ENCODE measurements at places on chromosomes 4 and X.

GRCh38 chrX:37993837-37994619 lies 12.3 kb upstream of the SYTL5 start:
- no peak for DNase-seq

DNA sequence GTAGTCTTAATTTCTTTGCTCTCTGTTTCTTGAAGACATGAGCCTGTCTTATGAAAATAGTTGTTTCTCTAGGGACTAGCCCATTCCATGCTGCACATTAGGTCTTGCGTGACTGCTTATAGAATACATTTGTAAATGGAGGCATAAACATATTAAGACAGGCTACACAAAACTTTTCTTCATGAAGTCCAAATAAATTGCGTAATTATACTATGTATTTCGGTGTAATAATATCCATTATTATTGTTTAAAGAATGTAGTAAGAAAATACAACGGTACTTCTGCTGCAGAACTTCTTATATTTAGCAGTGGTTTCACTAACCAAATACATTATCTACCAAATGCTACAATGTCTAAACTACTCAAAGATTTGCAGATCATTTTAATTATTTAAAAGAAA lies 8.5 kb upstream of the NAA11 start:
- no peak for DNase-seq

DNA sequence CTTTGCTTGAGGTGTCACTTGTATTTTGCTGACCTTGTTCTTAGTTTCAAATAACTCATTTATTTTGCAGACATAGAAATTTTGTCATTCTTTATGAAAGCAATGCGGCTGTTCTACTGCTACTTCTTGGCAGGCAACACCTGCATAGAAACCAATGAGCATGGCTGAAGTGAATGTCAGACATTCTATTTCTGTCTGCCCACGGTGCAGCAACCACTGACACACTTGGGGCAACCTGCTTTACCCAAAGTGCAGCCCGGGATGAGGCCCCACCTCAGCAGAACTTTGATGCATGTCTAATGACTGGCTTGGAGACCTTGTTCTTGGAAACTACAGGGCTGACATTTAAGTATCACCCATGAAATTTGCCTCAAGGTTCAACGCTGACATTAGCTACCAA lies 93.6 kb downstream of the RBM47 start:
- no peak for DNase-seq

GRCh38 chrX:122565952-122566351 lies 618.1 kb upstream of the GRIA3 start:
- DNase-seq: peak; percentile 73

- DNase-seq: no peak
Measured at GRCh38 chr4:39118034-39118658, 56.1 kb downstream of the KLHL5 start.

- DNase-seq: no peak
Measured at GRCh38 chrX:19683358-19683757, 168.1 kb upstream of the MAP3K15 start.

DNA sequence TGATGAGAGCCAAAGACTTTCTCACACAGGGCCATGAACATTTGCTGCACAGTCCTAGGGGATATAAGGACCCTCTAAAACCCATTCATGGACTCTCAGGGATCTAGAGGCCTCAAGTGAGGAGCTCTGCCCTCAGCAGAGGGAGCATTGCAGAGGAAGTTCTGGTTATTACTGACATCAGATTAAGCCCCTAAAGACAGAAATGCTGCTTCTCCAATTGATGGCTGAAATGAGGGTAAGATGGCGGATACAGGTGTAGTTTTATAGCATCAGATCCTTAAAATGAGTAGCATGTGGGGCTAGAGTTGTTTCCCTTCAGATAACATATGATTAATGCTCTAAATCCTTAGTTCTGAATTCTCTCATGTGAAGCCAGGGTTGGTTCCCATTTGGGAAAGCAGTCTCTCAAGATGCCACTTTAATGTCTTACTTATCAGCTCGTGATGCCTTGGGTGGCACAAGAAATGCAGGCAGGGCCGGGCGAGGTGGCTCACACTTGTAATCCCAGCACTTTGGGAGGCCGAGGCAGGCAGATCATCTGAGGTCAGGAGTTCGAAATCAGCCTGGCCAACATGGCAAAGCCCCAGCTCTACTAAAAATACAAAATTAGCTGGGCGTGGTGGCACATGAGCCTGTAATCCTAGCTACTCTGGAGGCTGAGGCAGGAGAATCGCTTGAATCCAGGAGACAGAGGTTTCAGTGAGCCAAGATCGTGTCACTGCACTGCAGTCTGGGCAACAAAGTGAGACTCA lies 7.9 kb downstream of the RHOH start:
- DNase-seq: no peak

DNA sequence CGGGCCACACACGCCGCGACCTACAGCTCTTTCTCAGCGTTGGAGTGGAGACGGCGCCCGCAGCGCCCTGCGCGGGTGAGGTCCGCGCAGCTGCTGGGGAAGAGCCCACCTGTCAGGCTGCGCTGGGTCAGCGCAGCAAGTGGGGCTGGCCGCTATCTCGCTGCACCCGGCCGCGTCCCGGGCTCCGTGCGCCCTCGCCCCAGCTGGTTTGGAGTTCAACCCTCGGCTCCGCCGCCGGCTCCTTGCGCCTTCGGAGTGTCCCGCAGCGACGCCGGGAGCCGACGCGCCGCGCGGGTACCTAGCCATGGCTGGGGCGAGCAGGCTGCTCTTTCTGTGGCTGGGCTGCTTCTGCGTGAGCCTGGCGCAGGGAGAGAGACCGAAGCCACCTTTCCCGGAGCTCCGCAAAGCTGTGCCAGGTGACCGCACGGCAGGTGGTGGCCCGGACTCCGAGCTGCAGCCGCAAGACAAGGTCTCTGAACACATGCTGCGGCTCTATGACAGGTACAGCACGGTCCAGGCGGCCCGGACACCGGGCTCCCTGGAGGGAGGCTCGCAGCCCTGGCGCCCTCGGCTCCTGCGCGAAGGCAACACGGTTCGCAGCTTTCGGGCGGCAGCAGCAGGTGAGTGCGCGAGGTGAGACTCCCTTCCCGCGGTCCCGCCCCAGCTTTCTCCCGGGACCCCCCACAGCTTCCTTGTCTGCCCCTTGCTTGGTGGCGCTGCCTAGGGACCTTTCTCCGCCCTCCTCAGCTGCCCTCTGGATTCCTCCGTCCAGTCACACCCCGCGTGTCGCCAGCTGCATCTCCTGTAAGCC lies 678 bp downstream of the BMP3 start:
- no peak for DNase-seq
